ENCODE measurements at places on chromosomes 4 and X. TPM values are rescaled to one million over a fixed set of nuclear protein-coding genes. Genes with fewer than 3 reads are reported as not detected.

Gene UGT2A1
- not detected for total RNA-seq

Gene SULT1B1
- total RNA-seq, result not detected

Gene PNCK
- total RNA-seq, result not detected

Gene SSX4B
- not detected for total RNA-seq

Gene ERCC6L
- under 0.01 TPM for total RNA-seq

Gene USP11
- total RNA-seq, result 65.2 TPM

Gene GABRG1
- not detected for total RNA-seq

Gene BMP3
- 0.14 TPM for total RNA-seq

Gene NEUROG2
- total RNA-seq, result not detected

Gene KLHL4
- 4.8 TPM for total RNA-seq

Gene SPOCK3
- not detected for total RNA-seq

Gene FRG1
- 26.6 TPM for total RNA-seq

Gene SRD5A3
- total RNA-seq, result 7.0 TPM

Gene PDCL2
- not detected for total RNA-seq

Gene MAOA
- 1.0 TPM for total RNA-seq

Gene PORCN
- total RNA-seq, result 15.5 TPM

Gene SLC38A5
- total RNA-seq, result 2.2 TPM

Gene CRMP1
- under 0.01 TPM for total RNA-seq

Gene F8
- 1.5 TPM for total RNA-seq

Gene NHS
- total RNA-seq, result 5.3 TPM

Gene LRRC66
- 0.22 TPM for total RNA-seq

Gene DSPP
- not detected for total RNA-seq

Gene MAGEC3
- not detected for total RNA-seq

Gene CXCL11
- total RNA-seq, result 0.14 TPM

Gene GNRHR
- not detected for total RNA-seq

Gene ETDB
- total RNA-seq, result not detected
